ENCODE measurements at places on chromosomes 7 and 10.

DNA sequence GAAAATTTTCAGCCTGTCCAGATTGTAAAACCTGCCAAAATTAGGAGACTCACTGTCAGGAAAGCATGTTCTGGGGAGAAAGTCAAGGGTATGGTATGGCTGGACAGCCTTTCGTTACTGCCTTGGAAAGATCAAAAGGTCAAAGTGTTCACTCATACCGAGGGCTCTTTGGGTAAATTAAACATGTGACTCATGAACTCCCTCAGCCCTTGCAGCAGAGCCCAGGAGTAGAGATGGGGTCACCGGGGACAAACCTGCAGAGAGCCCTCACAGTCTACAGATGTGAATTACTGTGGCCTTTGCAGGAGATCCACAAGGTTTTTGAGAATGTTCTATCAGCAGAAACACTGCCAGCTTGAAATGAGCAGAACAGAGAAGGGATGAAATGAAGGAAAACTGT, 275.7 kb downstream of the KLF6 start:
- no peak for DNase-seq

GRCh38 chr10:1272079-1272776, 216.0 kb downstream of the WDR37 start:
- DNase-seq: no peak

DNA sequence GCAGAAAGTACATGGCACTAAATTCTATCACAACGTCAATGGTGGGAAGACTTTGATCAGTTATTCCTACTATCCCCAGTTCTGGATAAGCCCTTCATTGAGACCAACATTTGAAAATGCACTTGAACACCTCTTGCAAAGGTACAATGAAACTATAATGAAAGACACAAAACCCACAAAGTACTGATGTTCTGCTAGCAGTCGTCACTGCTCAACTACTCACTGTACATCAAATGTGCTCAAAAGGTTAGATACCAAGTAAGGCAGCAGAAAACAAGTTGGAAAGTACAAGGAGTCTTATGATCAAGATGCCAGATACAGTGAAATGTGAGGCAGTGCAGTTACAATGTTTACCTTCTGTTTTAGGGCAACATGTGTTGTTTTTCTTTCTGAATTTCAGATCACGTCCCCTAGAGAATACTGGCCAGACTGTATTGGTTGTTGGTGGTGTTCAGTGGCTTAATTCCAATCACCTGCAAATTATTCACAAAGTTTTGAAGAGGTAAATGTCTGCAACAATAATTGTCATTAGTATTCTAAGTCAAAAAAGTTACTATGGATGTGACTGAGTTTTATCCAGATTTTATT, 62.4 kb upstream of the WNT16 start:
- no peak for DNase-seq

DNA sequence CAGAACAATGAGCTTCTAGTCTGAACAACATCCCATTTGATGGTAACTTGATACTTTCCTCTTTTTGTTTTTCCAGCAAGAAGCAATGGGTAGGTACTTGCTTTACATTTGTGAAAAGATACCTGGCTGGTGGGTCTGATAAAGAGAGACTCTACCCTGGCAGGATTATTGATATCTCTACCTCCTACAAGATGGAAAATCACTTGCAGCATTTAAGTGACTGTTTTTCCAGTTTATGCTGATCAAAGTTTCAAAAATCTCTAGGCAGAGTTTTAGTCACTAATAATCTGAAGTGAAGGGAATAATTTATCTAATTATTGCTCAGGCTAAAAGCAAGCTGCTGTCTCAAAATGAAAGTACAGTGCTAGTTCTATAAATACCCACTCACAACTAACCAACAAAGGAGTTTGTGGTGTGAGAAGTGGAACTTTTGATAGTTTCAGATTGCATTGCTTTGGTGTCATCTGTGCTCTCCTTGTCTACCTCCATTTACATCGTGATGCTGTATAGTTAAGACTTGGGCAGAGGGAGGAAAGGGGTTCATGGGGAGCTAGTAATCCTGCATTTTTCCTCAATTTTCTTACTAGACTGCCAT, 86.0 kb upstream of the ANKRD1 start:
- DNase-seq: no peak

GRCh38 chr10:121880895-121881294, 46.9 kb downstream of the ATE1 start:
- DNase-seq: no peak
